ENCODE measurements at places on chromosomes 7 and 10. TPM values are rescaled to one million over a fixed set of nuclear protein-coding genes. Genes with fewer than 3 reads are reported as not detected.

- H3K27me3 ChIP-seq, result no peaks in the 10 kb centered on the region
- no peaks in the 10 kb centered on the region for H3K36me3 ChIP-seq
- DNase-seq, result no peak
- no peak overlapping the region for H3K27ac ChIP-seq
- H3K4me1 ChIP-seq, result no peaks in the 10 kb centered on the region
- H3K4me3 ChIP-seq, result no peak overlapping the region
Measured at GRCh38 chr7:4911111-4911828, 27.8 kb upstream of the RADIL start.

The GIMAP6 gene
- total RNA-seq, result not detected

- DNase-seq, result no peak
- H3K4me3 ChIP-seq, result no peak overlapping the region
- H3K27me3 ChIP-seq, result no peaks in the 10 kb centered on the region
- no peaks in the 10 kb centered on the region for H3K4me1 ChIP-seq
- H3K27ac ChIP-seq, result no peak overlapping the region
Measured at GRCh38 chr7:129670656-129671055, 59.1 kb downstream of the NRF1 start.

DNA sequence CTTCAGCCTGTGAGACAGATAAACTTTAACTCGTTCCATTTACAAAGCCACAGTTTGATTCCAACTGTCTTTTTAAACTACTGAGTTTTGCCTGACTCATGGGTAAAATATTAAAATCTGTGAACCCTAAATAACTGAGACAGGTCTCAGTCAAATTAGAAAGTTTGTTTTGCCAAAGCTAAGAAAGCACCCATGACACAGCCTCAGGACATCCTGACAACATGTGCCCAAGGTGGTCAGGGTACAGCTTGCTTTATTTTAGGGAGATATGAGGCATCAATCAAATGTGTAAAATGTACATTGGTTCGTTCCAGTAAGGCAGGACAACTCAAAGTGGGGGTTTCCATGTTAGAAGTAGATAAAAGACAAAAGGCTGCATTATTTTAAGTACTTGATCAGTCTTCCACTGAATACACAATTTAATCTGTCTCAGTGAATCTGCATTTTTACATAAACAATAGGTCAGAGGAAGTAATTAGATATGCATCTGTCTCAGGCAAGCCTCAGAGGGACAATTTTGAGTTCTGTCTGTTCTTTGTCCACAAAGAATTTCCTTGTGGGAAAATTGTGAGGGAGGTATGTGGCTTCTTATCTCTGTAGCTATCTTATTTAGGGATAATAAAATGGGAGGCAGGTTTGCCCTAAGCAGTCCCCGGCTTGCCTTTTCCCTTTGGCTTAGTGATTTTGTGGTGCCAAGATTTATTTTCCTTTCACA is 11.0 kb upstream of the PIP start:
- H3K4me1 ChIP-seq, result peaks cover 5% of the 10 kb centered on the region
- H3K4me3 ChIP-seq, result no peak overlapping the region
- H3K27me3 ChIP-seq, result no peaks in the 10 kb centered on the region
- no peaks in the 10 kb centered on the region for H3K36me3 ChIP-seq

- no peak overlapping the region for H3K27ac ChIP-seq
- no peak for DNase-seq
- peaks cover 5% of the 10 kb centered on the region for H3K27me3 ChIP-seq
- H3K36me3 ChIP-seq, result no peaks in the 10 kb centered on the region
- H3K4me3 ChIP-seq, result no peak overlapping the region
- peaks cover 35% of the 10 kb centered on the region for H3K4me1 ChIP-seq
Measured at GRCh38 chr7:151541709-151542499, 22.2 kb upstream of the RHEB start.

DNA sequence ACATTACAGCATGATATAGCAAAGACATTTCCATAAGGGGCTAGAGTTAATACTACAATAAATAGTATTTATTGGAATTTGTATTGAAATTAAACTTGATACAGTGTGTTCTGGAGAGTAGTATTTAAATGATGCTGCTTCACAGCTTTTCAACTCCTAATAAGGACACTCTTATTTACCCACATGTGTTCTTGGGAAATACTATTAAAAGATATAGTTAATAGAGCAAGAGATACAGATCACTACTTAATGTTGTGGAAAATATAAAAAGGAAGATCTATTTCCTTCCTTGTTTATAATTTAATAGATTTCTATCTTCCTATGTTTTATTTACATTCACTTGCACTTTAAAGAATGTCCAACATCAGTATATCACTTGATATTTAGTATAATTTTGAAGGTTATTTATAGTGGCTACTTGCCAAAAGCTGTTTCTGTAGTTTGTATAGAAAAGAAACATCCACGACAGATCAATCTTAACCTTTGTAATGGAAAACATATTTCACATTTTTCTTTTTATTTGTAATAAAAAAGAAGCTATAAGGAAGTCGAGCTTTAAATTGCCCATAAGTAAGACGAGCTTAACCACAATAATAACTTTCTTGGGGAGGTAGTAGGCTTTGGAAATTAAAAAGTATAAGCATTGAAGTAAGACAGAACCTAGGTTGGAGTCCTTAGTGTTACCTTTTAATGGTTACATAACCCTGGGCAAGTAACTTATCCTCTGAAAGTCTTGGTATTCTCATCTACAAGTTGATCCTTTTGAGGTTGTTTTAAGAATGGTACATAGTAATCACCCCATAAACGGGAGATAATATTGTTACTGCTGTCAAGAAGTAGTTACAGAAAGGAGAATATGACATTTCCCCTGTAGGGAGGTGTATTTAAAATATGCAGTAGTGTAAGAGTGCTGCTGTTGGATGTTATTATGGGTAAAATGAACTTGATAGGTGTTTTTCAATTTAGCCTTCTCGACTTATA is 32.8 kb downstream of the CPED1 start:
- H3K27ac ChIP-seq, result no peak overlapping the region
- H3K27me3 ChIP-seq, result no peaks in the 10 kb centered on the region
- no peak for DNase-seq
- H3K36me3 ChIP-seq, result no peaks in the 10 kb centered on the region
- peaks cover 43% of the 10 kb centered on the region for H3K4me1 ChIP-seq

GRCh38 chr10:131569851-131570715 is 258.6 kb upstream of the TCERG1L start:
- H3K27ac ChIP-seq, result no peak overlapping the region
- no peaks in the 10 kb centered on the region for H3K36me3 ChIP-seq
- no peaks in the 10 kb centered on the region for H3K27me3 ChIP-seq
- no peak for DNase-seq
- no peaks in the 10 kb centered on the region for H3K4me1 ChIP-seq

The LMOD2 gene
- total RNA-seq, result not detected

DNA sequence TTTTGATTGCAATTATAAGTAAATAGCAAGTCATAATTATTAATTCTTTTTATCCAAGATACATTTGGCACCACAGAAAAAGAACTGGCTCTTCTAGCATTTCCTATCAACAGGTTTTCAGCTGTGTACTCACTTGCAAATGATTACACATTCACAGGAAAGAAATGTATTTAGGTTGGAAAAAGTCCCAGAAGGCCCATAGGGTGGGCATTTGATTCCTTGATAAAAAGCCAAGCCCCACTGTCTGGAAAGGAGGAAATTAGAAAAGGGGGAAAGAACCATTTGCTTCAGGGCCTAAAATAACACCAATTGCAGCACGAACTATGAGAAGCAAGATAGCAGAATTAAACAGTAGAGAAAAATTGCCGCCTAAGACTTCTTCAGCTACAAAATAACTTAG is 80.8 kb upstream of the COL1A2 start:
- DNase-seq, result no peak
- peaks cover 23% of the 10 kb centered on the region for H3K4me1 ChIP-seq
- H3K27me3 ChIP-seq, result no peaks in the 10 kb centered on the region

GRCh38 chr7:102943423-102944169 is 30.8 kb downstream of the LRRC17 start:
- peaks cover 5% of the 10 kb centered on the region for H3K36me3 ChIP-seq
- peaks cover 3% of the 10 kb centered on the region for H3K4me1 ChIP-seq
- no peak for DNase-seq
- H3K27ac ChIP-seq, result no peak overlapping the region

GRCh38 chr7:19705663-19706062 is 3.2 kb downstream of the POLR1F start:
- peaks cover 18% of the 10 kb centered on the region for H3K36me3 ChIP-seq
- DNase-seq, result no peak
- peaks cover 36% of the 10 kb centered on the region for H3K4me1 ChIP-seq
- peak overlapping the region; percentile 56 for H3K4me3 ChIP-seq

The NEUROG3 gene
- 0.43 TPM for total RNA-seq

GRCh38 chr7:107854989-107855388 is 36.0 kb upstream of the DLD start:
- no peak overlapping the region for H3K4me3 ChIP-seq
- H3K27me3 ChIP-seq, result peaks cover 8% of the 10 kb centered on the region
- H3K27ac ChIP-seq, result no peak overlapping the region
- no peaks in the 10 kb centered on the region for H3K36me3 ChIP-seq
